ENCODE measurements at places on chromosomes 2 and 18.

DNA sequence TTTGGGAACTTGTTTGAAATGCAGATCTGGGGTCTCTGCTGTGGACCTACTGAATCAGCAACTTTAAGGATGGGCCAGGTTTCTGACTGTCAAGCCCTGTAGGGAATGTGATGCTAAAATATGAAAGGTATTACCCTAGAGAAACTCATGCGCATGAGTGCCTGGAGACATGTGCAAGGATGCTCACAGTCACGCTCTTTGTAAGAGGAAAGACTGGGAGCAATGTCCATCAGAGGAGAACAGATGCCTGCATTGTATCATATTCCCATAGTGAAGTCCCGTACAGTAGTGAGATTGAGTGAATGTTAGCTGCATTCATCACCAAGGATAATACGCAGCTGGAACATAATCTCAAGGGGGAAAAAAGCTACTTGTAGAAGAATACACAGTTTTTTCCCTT lies 14.1 kb downstream of the ZNF407 start:
- DNase-seq: no peak

- no peak for DNase-seq
Observed at GRCh38 chr18:26268454-26268853, 42.2 kb downstream of the TAF4B start.

- DNase-seq: no peak
Observed at GRCh38 chr2:175234650-175235049, 53.1 kb upstream of the ATP5MC3 start.

- no peak for DNase-seq
Observed at GRCh38 chr18:48943333-48943732, 7.4 kb downstream of the SMAD7 start.

- peak; percentile 11 for DNase-seq
Observed at GRCh38 chr2:239829326-239829725, 195.8 kb downstream of the NDUFA10 start.

GRCh38 chr2:54560146-54560881 lies 104.2 kb downstream of the SPTBN1 start:
- DNase-seq: peak; percentile 66

DNA sequence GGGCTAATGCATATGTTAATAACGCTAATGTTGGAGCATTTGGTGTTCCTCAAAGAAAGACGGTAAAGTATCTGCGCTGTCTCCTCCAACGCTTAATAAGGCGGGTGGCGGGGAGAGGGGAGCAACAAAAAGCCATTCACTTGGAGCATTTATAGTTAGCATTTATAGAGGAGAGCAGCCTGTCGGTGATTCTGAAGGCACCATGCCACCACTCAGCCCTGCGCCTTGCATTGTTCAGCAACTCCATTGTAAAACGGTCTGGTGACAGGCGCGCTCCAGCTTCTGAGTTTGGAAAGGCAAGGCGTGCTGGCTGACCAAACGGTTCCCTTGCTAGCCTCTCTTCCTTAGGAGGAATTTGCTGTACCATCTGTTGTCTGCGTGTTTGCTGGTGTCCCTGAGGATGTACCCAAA lies 83.9 kb downstream of the LYPD1 start:
- DNase-seq: peak; percentile 3

- no peak for DNase-seq
Observed at GRCh38 chr2:26581266-26581990, 59.7 kb downstream of the CIB4 start.

- DNase-seq: no peak
Observed at GRCh38 chr2:63814114-63814513, 27.6 kb upstream of the UGP2 start.

DNA sequence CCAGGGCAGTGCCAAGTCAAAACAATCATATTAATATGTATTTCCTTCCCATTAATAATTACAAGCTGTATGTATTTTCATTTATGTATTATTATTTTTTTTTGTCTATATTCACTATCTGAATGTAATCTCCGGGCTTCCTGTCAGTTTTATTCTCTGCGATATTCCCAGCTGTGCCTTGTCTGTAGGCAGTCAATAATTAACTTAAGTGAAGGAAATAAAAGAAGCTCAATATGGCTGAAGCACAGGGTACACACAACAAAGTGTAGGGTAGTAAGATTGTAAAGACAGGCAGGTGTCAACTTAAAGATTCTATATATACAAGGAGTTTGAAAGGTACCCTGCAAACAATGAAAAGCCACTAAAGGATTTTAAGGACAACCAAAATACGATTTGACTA lies 122.9 kb downstream of the ROCK1 start:
- DNase-seq: no peak

GRCh38 chr2:215680605-215681598 lies 245.0 kb upstream of the FN1 start:
- no peak for DNase-seq

GRCh38 chr18:37552286-37552685 lies 13.3 kb downstream of the CELF4 start:
- no peak for DNase-seq

GRCh38 chr2:176763130-176763529 lies 449.5 kb upstream of the HNRNPA3 start:
- DNase-seq: no peak

DNA sequence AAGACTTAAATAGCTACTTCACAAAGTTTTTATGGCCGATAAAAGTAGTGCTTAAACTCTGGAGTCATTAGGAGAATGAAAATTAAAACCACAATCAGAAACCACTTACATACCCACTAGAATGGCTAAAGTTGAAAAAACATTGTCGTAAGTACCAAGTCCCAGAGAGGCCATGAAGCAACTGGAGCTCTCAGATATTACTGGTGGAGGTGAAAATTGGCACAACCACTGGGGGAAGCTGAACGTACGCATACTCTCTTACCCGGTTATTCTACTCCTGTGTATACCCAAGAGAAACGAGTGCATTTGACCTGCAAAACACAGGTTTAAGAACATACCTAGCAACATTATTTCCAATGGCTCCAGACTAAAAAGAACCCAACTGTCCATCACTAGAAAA lies 76.5 kb upstream of the TMEM247 start:
- DNase-seq: no peak

GRCh38 chr2:170156592-170156991 lies 21.4 kb upstream of the MYO3B start:
- DNase-seq: no peak

DNA sequence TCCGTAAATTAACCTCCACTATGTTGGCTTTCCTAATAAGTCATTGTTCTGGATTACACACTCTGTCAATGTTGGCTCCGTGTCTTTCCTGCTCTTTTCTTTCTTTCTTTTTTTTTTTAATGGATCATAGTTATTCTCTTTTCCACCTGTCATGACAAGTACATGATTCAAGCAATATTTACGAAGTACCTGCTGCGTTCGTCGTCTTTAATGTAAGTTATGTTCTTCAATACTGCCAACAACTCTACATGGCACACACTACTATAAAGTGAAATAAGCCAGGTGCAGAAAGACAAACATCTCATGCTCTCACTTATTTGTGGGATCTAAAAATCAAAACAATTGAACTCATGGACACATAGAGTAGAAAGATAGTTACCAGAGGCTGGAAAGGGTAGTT lies 239.1 kb downstream of the SCG2 start:
- DNase-seq: no peak

DNA sequence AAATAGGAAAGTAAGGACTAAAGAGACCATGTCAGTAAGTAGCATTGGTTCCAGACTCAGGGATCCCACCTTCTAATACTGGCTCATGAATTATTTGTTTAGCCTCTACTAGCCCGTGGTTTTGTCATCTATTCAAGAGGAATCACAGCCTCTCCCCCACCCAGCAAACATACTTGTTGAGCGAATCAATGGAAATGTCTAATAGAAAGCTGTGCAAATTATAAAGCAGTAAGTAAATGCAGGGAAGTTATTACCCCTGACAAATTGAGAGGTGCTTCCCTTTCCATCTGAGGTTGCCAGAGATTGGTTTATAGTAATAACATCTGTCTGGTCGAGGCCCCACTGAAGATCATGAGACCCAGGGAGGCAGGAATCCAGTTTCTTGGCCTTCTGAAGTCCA lies 219.3 kb upstream of the OSR1 start:
- no peak for DNase-seq

- DNase-seq: peak; percentile 40
Observed at GRCh38 chr18:4068552-4069158, 386.5 kb downstream of the DLGAP1 start.

GRCh38 chr2:234412726-234413125 lies 84.2 kb downstream of the ARL4C start:
- peak; percentile 33 for DNase-seq

GRCh38 chr2:170711774-170712652 lies 3.1 kb upstream of the SP5 start:
- peak; percentile 17 for DNase-seq

- DNase-seq: no peak
Observed at GRCh38 chr2:170335351-170335750, 157.4 kb downstream of the MYO3B start.

- no peak for DNase-seq
Observed at GRCh38 chr2:148527488-148528340, 116.8 kb upstream of the EPC2 start.

- DNase-seq: no peak
Observed at GRCh38 chr2:9594366-9595054, 36.3 kb downstream of the YWHAQ start.

- no peak for DNase-seq
Observed at GRCh38 chr2:219273937-219274336, 5.2 kb upstream of the DNAJB2 start.

- no peak for DNase-seq
Observed at GRCh38 chr18:10687161-10687925, 161.5 kb downstream of the NAPG start.

DNA sequence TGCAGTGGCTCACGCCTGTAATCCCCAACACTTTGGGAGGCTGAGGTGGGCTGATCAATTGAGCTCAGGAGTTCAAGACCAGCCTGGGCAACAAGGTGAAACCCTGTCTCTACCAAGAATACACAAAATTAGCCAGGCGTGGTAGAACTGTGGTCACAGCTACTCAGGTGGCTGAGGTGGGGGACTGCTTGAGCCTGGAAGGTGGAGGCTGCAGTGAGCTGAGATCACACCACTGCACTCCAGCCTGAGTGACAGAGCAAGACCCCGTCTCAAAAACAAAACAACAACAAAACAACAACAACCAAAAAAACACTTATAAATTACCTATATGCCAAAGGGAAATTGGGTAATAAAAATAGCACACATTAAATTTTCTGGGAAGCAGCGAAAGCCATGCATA lies 141.6 kb downstream of the HDAC4 start:
- DNase-seq: no peak

DNA sequence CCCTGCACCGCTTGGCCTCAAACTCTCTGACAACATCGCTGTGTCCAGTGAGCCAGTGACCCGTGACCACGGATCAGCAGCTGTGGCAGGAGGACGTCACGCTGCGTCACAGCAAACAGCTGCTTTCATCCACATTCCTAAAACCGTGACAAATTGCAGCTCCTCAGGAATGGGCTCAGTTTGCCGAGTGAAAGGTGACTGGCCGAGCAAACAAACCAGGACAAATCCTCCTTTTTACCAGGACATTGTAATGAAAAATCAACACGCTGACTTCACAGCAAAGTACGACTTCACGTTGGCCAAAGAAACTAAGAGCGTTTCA lies 57.6 kb downstream of the PXDN start:
- no peak for DNase-seq

DNA sequence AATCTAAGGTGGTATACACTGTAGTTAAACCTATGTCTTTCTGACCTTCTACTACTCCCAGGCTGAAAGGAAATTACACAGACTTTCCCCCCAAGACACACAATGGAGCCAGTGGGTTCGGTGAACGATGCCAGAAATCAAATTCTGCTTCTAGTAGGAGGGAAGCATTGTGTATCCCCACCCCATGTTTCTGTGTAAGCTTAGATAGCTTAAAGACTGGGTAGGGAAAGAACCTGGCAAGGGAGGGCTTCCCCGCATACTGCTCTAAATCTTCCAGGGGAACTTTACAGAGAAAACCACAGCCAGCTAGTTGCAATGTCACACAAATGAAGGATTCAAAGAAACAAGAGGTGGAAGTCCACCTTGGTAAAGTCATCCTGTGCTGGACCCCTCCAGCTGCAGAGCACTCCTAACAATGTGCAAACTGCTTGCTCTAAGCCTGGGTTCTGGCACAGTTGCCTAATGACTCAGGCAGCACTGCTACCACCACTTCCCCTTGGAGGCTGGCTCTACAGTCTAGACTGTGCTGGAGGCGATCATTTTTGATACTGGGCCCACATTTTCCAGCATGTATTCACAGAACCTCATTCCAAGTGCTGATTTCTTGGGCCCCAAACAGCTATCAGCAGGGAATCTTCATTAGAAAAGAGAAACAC lies 47.5 kb downstream of the TRIB2 start:
- no peak for DNase-seq

DNA sequence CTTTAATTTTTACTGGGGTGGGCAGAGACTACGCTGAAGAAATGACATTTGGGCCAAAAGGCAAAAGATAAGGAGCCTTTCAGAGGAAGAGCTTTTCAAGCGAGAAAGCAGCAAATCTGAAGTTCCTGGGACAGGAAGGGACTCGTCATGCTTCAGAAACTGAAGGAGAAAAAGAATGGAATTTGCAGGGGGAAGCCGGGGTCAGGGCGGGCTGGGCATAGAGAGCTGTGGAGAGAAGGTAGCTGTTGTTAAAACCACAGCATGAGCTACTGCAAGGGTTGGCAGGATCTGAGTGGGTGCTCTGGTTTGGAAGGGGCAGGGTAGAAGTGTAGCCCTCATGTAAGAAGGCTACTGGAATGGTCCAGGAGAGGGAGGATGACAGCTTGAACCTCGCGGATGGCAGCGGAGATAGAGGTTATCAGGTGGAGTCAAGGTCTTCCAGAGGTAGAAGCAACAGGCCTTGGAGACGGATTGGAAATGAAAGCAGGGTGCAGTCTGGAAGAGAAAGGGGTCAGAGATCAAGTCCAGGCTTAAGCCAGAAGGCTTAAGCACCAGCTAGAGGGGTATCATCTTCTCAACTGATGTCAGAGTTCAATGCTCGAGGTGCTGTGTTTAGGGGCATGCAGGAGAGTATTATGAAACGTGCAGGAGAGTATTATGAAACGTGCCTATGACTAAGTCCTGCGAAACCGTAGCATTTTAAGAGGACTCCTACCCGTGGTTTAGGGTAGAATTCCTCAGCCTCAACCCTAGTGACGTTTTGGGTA lies 18.9 kb downstream of the ATP8B1 start:
- DNase-seq: no peak

DNA sequence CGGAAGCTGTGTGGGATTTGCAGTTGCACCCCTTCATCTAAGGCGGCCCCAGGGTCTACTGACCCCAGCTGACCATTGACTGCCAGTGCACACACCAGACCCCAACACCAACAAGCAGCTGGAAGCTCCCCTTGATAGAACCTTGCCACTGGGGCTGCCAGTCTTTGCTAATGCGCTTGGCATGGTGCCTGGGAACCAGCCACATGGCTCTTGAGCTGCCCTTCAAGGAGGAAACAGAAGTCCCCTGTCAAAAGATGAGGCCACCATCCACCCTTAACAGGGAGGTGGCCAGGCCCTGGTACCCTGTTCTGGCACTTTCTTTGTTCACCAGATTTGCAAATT lies 8.6 kb downstream of the ALPI start:
- no peak for DNase-seq

DNA sequence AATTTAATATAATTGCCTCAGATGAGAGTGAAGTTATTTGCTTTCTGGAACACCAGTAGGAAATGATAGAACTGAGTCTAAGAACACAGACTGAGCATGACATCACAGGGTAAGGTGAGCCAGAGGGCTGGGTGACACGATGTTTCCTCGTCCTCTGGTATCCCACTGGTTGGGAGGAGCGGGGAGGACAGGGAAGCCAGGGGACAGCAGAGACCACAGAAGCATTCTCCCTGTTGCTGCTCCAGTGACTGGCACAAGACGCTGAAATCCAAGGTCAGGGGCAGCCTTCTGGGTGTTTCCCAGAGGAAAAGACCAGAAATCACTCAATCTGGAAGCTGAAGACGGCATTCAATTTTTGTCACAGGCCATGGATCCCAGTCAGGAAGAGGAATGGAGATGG lies 363.4 kb upstream of the SOX11 start:
- no peak for DNase-seq

Data from colonic mucosa (tissue), 4 donors.